Karpas-422 (cell line): ENCODE measurements at places on chromosomes 11 and 22. TPM values are rescaled to one million over a fixed set of nuclear protein-coding genes. Genes with fewer than 3 reads are reported as not detected.

DNA sequence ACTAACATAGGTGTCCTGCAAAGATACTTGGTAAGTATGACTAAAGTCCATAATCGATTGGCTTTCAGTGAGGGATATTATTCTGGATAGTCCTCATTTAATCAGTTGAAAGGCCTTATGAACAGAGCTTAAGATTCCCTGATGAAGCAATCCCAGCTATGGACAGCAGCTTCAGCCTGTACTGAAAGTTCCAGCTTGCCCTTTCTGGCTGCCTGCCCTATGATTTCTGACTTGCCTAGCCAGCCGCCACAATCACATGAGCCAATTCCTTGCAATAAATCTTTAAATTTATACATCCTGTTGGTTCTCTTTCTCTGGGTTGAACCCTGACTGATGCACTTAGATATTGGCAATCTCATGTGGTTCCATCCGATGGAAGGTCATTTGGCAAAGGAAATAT, 759.0 kb upstream of the API5 start:
- no peaks in the 10 kb centered on the region for H3K27me3 ChIP-seq
- H3K36me3 ChIP-seq = no peaks in the 10 kb centered on the region
- H3K27ac ChIP-seq = no peak overlapping the region
- H3K4me3 ChIP-seq = no peak overlapping the region
- no peak for DNase-seq

The PGR gene
- not detected in 2 replicates for total RNA-seq

The SLC5A12 gene
- not detected in 2 replicates for total RNA-seq

- no peaks in the 10 kb centered on the region for H3K36me3 ChIP-seq
- H3K4me1 ChIP-seq = no peaks in the 10 kb centered on the region
- no peak overlapping the region for H3K27ac ChIP-seq
- H3K4me3 ChIP-seq = no peak overlapping the region
- 0 out of 2 replicates have a peak, but pooled peaks cover 4% of the 10 kb centered on the region for H3K27me3 ChIP-seq
Observed at GRCh38 chr11:12775955-12776354, 101.7 kb downstream of the TEAD1 start.

The NELL1 gene
- 0.19 and 0.25 TPM in 2 replicates for total RNA-seq

DNA sequence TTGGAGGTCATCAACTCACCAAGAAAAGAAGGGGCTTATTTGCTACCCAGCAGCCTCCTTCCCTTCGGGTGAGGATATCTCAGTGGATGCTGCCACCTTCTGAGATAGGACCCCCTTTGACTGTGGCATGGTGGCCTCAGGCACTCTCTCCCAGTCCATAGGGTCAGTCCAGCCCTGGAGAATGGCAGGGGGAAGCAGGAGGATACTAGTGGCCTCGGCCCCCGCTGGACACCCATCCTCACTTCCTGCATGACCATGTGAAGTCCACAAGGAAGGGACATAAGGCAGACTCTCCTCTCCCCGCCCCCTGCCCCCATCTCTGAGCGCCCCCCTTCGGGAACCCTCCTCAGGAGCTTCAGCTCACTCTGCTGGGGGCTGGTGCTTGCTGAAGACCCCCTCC, 24.4 kb downstream of the TPBGL start:
- H3K4me3 ChIP-seq = no peak overlapping the region
- H3K27ac ChIP-seq = no peak overlapping the region
- no peaks in the 10 kb centered on the region for H3K36me3 ChIP-seq
- DNase-seq = no peak
- H3K4me1 ChIP-seq = peaks cover 9% of the 10 kb centered on the region
